ENCODE measurements at places on chromosomes 13 and 19.

- no peak for DNase-seq
These were observed 40.5 kb upstream of the SLC15A1 start for GRCh38 chr13:98792785-98793495.

DNA sequence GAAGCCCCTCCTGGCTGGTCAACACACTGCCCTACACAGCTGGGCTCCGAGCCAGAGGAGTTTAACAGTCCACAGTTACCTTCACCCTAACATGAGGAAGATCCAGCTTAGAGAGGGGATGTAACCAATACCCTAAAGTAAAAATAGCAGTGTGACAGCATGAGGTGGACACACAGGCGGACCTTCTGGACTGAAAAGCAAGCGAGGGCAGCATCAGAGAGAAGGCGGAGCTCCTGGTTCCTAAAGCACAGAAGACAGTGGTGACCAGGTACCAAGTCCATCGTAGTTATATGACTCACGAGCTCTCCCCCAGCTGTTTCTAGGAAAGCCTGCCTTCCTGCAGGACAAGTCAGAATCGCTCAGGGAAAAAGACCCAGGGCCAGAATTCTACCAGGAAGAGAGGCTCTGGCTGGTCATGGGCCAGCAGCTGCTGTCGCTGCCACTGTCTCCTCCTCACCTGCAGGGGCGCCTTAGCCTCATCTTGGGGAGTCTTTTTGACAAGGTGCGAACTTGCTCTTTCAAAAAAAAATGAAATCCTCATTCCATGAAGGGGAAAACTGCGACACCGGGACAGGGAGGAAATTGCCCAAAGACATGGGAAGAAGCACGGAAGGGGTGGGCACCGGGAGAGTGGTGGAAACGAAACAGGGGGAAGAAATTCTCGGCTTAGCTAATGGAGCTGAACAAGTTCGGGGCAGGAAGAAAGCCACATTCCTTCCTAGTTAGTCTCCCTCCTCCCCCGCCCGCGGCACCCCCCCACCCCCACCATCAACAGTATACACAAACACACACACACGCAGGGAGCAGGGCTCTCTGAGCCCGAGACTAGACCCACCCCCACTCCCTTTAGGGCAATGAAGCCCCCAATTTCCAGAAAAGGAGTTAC is 1.7 kb downstream of the ELL start:
- DNase-seq = peak; percentile 76

DNA sequence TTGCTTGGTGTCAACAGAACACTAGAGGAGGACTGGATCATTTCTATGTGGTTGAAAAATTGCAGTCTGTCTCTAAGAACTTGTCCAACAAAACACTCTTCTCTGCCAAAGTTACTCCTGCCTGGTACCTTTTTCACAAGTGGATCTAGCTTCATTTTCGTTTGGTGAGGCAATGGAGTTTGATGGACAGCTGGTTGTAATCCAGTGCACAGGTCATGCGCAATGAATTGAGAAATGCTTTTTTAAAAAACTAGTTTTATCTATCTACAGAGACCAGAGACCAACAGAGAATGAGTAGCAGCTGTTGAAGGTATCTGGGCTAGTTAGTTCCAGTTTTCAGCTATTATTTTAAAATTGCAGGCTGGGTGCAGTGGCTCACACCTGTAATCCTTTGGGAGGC is 12.0 kb upstream of the KBTBD6 start:
- no peak for DNase-seq

GRCh38 chr13:45541806-45542205 is 73.7 kb downstream of the ERICH6B start:
- DNase-seq = no peak

DNA sequence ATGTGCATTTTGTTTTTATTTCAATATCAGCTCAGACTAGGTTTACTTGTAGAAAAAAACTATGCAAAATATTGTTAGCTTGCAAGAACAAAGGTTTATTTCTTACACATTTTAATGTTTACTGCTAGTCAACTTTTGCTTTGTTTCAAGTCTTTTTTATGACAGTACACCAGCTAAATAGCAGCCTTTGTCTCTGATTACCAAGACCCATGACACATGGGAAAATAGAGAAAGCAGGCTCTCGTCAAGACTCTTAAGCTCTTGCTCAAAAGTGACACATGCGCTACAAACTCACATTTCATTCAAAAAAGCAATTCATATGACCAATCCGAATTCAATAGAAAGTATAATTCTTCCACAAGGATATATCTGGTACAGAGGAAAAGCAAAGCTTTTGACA is 642.3 kb upstream of the SLITRK1 start:
- DNase-seq = no peak

DNA sequence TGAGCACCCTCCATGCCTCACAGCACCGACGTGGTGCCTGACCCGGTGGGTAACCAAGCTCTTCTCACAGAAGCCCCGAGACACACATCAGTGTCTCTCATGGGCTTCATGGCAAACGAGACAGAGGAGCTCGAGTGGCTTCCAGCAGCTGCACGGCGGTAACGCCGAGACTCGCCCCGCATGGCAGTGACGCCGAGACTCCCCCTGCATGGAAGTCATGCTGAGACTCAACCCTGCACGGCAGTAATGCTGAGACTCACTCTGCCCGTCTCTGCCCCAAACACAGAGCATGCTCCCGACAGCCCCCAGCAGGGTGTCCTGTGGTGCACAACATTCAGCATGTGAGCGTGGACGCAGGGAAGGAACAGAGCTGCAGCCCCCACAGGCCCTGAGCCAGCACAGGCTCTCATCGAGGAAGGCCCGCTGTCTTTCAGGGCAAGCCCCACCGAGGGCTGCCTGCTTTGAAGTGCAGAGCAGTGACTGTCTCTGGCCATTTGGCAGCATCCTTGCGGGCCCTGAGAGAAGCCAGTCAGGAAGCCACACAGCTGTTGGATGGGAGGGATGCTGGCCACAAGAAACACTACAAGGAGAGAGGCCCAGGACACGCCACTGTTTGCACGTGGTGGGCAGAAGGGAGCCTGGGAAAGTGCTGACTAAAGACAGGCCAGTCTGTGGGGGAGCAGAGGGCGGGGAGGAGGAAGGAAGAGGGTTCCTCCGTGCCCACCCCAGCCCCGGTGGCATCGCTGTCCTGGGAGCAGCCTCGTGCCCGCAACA is 9.5 kb downstream of the GAS6 start:
- peak; percentile 75 for DNase-seq

- DNase-seq = no peak
These were observed 55.2 kb upstream of the FLT1 start for GRCh38 chr13:28550091-28550490.

DNA sequence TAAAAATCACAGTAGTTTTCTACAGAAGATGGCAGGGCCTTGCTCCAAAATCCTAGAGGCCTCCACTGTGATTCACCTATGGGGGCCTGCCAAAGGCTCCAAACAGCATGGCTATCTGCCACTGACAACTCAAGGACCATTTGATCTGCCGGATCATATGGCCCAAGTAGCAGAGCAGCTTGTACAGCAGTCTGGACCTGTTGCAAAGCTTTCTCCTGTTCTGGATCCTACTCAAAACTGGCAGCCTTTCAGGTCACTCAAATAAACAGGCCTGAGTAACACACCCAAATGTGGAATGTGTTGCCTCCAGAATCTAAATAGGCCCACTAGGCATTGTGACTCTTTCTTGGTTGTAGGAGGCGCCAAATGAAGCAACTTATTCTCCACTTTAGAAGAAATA is 1049.3 kb downstream of the PCDH9 start:
- no peak for DNase-seq

DNA sequence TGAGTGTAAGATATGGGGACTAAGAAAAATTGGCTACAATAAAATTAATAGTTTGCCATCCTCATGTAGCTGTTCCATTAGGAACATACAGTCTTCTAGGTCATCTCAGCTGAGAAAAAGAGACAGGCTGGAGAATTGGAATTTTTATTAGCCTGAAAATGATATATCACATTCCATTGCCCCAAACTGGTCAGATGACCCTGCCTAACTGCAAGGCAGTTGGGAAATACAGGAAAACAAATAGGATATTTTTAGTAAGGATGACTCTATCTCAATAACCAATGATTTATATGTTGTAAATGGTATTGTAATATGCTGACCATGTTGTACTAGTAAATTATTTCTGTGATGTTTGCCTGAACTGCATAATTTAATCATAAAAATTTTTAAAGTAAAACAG is 673.8 kb downstream of the PCDH9 start:
- DNase-seq = peak; percentile 11

DNA sequence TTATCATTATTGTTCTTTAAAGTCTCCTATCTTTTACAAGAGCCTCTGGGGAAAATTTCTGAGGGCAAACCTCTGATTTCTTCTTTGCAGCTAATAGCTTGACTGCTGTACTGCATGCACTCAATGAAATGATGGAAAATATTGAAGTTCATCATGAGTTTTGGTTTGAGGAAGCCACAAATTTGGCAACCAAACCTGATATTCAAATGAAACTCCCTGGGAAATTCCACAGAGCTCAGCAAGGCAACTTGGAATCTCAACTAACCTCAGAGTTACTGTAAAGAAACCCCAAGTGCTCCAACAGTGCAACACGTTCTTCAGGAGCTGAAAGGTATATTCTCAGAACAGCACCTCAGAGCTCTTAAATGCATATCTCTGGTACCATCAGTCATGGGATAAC is 14.2 kb upstream of the RNF6 start:
- no peak for DNase-seq

GRCh38 chr13:110826861-110827672 is 87.8 kb downstream of the ANKRD10 start:
- no peak for DNase-seq

GRCh38 chr13:114114006-114114640 is 18.3 kb downstream of the RASA3 start:
- no peak for DNase-seq

- no peak for DNase-seq
These were observed 102.7 kb downstream of the DCLK1 start for GRCh38 chr13:36028359-36029025.

DNA sequence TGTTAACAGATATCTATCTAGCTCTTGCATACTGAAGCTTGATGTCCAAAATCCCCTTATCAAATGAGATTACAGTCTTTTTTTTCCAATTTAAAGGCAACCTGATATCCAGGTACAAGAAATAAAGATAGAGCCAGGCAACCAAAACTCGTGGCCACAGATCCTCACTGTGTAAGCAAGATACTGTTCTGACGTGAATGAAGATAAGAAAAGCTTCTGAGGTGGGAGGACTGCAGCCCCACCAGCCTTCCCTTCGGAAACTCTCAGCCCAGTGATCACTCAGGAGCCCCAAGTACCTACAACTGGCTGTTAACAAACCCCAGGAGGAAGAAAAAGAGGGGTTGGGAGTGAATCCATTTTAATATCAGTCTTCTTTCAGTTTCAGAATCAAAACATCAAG is 191.6 kb downstream of the EFNB2 start:
- no peak for DNase-seq

DNA sequence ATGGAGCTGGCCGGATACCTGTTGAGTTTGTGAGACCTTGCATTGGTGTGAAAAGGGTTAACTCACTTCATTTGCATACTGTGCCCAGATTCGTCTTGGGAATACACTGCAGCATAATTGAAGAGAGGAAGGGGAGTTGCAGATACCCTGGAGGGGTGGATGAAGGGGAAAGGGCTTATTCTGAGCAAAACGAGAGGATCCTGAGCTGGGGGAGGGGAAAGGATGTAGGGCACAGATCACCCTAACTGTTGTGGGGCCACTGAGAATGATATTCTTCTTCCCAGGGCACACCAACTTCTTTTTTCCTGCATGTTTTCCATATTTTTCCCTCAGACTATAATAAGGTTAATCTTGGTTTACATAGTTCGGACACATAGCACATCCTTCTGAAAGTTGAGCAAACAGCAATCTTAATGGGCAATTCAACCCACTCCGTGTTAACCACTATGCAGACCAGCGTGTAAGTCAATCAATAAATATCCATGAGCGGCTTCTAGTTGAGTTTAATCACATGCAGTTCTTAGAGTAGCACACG is 11.7 kb upstream of the PTPRS start:
- DNase-seq = no peak

DNA sequence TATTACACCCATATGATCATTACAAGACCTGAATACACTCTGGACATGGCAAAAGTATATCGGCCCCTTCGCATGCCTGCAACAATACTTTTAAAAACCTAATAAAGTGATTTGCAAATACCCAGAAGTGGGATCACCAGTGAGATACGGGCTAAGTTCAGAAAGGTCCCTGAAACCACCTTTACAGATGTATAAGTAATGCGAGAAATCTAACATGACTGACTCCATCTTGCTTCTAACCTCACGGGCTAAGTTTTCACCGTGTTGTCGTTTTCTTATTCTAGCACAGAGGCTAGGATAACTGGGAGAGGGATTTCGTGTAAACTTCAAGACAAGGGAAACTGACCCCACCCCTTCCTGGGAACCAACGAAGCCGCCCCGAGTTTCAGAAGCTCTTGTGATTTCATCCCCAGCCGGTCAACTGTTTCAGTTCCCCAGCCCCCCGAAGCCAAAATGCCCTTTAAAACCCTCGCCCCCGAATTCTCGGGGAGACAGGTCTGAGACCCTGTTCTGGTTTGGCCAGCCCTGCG is 703 bp downstream of the NEK3 start:
- DNase-seq = peak; percentile 48

DNA sequence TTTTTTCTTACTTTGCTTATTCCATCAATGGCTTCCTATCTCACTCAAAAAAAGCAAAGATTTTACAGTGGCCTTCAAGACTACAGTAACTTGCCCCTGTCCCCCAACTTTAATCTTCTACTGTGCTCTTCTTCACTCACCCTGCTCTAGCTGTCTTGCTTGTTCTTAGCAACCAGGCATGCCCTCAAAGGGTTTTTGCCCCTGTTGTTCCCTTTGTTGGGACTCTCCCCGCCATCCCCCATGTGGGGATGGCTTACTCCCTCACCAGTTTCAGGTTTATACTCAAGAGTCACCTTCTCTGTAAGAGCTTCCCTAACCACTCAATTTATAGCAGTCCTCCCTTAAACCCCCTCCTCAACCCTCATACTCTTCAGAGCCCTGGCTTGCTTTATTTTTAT is 5.4 kb downstream of the MTMR6 start:
- no peak for DNase-seq

DNA sequence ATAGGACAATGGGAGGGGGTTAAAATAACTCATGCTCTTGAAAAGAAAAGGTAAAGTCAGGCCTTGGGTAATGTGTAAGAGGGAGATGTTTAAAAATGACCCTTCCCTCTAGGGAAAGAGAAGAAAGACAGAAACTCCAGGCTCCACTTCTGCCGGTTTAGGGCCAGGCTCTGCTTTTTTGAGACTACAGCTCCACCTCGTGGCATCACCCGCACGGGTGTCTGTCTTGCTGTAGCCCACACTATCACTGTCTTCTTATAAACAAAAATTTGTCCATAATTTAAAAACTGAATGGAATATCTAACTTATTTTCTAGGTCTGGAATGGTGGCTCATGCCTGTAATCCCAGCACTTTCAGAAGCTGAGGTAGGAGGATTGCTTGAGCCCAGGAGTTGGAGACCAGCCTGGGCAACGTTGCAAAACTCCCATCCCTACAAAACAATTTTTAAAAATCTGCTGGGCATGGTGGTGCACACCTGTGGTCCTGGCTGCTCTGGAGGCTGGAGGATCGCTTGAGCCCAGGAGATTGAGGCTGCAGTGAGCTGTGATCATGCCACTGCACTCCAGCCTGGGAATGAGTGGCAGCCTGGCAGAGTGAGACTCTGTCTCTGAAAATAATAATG is 65.1 kb upstream of the GTF3A start:
- peak; percentile 83 for DNase-seq

All from AG08395 (cell line).